ENCODE measurements at places on chromosomes 12 and 14.

GRCh38 chr12:4302881-4303280, 18.1 kb upstream of the TIGAR start:
- DNase-seq, result no peak

DNA sequence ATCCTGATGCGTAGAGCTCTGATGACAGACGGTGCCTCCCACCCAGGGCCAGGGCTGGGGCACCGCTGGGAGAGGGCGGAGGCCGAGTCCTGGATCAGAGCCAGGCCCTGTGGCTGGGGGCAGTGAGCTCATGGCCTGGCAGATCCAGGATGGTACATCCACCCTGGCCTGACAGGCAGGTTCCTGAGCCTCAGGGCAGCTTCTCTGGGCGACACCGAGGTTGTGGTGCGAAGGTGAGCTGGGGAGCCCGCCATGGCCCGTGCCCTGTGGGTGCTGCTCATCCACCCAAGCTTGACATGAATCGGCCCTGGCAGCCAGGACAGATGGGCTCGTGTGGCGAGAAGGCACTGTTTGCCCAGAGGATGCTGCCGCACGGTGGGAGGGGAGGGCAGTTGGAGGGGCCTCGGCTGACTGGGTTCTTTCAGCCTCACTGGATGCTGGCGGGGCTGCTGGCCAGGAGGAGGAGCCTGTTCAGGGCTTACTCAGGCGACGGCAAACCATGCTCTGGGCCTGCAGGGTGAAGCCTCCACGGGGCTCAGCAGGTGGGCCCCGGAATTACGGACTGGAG, 16.6 kb downstream of the LRTM2 start:
- DNase-seq, result no peak

GRCh38 chr14:45201905-45202304, 51.1 kb downstream of the MIS18BP1 start:
- DNase-seq, result peak; percentile 38

GRCh38 chr12:130703733-130704375, 12.2 kb downstream of the RIMBP2 start:
- DNase-seq, result no peak

DNA sequence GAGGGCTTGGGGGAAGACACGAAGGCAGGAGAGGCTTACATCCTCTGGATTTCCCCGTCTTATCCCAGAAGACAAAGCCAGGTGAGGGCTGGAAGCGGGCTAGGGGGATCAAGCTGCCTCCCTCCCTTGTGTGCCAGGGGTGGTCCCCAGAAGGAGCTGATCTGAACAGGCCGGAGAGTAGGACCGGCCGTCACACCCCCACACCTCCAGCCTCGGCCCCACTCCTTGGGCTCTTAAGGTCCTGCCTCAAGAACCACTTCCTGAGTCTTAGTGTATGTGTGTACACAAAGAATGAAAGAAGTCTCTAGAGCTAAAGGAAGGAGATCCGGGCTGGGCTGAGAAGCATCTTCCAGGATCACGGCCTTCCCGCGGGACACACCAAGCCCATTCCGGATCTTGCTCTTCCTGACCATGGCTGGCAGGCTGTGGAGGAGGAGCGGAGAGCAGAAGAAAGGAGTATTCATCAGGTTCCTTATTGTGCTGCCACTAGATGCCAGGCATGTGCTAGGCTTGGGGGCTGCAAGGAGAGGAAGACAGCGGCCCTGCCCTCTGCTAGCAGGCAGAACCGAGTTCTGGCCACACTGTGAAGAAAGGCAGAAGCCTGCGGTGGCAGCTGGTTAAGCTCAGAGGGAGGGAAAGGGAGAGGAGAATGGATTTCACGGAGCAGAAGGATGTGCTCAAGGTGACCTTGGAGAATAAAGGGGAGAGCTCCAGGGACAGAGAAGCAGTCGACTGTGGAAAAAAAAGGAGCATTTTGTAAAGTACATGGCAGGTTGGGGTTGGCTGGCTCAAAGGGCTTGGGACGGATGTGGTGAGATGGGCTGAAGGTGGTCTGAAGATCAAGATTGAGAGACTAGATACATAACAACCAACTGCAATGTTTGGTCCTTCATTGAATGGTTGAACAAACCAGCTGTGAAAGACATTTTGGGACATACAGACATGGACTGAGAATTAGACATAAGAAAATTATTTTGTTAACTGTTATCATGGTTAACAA, 1.3 kb upstream of the CD63 start:
- DNase-seq, result peak; percentile 70

DNA sequence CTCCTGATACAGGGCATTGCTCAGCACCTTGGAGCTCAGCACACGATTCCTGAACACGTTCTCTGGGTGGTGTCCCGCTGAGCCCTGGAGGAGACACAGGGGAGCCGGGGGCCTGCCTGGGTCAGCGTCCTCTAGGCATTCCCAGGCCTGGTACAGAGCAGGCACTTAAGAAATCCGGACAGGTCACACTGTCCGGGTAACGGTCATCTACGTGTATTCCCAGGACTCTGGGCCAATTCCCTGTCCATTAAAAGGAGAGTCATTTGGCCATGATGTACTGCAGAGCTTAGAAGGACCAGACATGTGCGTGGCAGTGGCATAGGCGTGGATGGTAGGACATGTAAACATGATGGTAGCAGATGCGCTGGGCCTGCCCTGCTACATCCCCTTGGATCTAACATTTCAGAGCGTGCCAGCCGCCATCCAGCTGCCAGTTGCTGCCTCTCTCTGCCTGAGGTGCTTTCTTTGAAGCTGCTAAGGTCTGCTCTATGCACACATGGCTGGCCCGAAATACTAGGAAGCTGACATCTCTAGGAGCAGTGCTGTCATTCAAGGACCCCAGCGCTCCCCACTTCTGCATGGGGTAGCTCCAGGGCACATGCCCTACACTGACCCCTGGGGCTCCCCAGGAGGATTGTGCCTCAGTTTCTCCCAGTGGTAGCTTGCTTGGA, 273.1 kb upstream of the RTL1 start:
- no peak for DNase-seq

DNA sequence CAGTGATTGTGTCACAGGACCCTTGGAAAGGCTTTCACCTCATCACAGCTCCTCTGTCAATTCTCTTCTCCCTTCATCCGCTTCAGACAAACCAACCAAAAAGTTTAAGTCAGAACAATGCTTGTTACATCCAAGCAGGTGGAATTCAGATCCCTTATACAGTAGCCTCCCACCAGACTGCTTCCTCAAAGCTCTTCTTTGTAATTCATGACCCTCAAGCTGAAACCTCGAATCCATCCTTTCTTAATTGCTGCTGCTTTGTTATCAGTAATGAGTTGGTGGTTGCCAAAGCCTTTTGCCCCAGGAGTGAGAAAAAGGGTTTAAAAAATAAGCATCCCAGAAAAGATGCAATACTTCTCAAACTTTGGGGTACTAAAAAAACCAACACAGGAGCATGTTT, 9.5 kb downstream of the BEST3 start:
- no peak for DNase-seq

- no peak for DNase-seq
Observed at GRCh38 chr14:59585891-59586554, 9.4 kb upstream of the CCDC175 start.

GRCh38 chr12:124044809-124045321, 71.8 kb downstream of the ZNF664 start:
- no peak for DNase-seq

DNA sequence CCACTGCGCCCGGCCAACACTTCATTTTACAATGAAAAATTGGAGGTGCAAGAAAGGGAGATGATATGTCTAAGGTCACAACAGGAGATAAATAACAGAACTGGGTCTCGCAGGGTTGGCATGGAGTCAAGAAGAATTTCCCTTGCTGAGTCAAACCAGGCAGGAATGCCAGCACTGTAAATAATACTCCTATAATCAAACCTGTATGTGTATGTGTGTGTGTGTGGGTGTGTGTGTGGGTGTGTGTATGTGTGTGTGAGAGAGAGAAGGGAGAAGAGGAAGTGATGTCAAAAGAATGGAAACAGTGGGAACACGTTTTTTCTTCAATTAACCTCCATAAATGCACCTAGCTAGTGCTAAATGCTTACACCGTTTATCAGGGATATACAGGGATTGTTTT, 70.4 kb downstream of the TMEM116 start:
- DNase-seq, result peak; percentile 65

All from EL (cell line).